Smooth muscle cell of the coronary artery (primary cell): ENCODE measurements at places on chromosomes 11 and 22. TPM values are rescaled to one million over a fixed set of nuclear protein-coding genes. Genes with fewer than 3 reads are reported as not detected.

The MUC2 gene
- total RNA-seq, result not detected in 2 replicates

The TESMIN gene
- 0.08 TPM in 1 of 2 replicates, not detected in the other for total RNA-seq

The OR9I1 gene
- total RNA-seq, result not detected in 2 replicates

The BIK gene
- total RNA-seq, result not detected in 2 replicates

The MRGPRE gene
- total RNA-seq, result not detected in 2 replicates

The SLC6A5 gene
- not detected in 2 replicates for total RNA-seq
